HepG2 (cell line): ENCODE measurements at places on chromosomes 5 and 9. TPM values are rescaled to one million over a fixed set of nuclear protein-coding genes. Genes with fewer than 3 reads are reported as not detected.

The FXN gene
- 24.1 and 30.0 TPM in 2 replicates for total RNA-seq

DNA sequence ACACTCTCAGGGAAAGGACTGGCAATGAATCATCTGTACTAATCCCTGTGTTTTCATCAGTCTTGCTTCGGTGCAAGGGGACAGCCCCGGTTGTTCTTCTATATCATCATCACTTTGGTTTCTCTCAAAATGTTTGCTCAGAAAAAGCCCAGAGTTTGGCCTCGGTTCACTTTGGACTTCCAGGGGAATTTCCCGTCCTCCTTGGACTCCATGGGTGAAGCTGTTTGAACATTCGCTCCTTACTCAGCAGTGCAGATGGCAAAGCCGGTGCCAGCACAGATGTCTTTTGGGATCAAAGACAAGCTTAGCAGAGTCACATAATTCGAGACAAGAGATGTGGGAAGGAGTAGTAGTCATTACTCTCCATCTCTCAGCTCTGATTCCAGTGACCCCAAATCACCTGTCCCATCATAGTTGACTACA, 69.8 kb upstream of the TNFSF8 start:
- no peak for DNase-seq

- no peak for DNase-seq
Observed at GRCh38 chr9:133919253-133920115, 72.6 kb downstream of the VAV2 start.

- no peak for DNase-seq
Observed at GRCh38 chr5:4420177-4420576, 720.0 kb upstream of the ADAMTS16 start.

DNA sequence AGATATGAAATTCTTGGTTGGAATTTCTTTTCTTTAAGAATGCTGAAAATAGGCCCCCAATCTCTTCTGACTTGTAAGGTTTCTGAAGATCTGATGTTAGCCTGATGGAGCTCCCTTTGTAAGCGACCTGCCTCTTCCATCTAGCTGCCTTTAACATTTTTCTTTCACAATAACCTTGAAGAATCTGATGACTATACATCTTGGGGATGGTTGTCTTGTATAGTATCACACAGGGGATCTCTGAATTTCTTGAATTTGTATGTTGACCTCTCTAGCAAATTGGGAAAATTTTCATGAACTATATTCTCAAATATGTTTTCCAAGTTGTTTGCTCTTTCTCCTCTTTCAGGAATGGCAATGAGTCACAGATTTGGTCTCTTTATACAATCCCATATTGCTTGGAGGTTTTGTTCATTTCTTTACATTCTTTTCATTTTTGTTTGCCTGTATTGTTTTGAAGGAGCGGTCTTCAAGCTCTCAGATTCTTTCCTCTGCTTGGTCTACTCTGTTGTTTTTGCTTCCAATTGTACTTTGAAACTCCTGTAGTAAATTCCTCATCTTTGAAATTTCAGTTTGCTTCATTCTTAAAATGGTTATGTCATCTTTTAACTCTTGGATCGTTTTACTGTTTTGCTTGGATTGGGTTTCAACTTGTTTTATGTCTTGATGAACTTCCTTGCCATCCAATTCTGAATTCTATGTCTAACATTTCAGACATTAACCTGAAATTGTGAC, 245.2 kb upstream of the TARS1 start:
- DNase-seq, result no peak

The LIX1 gene
- total RNA-seq, result not detected in 2 replicates

DNA sequence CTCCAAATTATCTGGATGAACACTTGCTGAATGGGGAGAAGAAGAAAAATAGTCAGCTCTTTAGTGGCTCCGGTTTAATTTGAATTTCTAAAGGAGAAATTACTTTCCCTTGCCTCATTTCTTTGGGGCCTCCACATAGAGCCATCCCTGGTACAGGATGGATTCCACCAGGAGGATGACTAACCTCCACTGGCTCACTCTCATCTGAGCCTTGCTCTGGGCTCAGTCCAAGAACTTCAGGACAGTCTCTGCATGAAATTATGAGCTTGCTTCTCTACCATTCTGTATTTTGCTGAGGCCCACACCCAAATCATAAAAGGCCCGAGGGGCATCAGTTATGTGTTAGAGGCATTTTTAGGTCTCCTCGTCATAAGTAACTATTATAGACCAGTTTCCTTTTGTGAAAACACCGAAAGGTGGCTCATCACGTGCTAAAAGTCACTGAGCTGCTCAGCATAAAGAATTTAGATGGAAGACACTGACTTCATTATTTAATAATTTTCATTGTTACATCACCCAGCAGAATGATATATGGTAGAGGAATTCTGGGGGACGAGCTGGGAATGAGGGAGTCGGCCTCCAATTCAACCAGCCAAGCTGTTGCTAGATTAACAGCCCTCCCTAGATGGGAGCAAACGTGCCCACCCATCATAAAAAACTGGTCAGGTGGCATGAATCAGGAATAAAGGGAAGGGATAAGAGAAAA, 222.1 kb downstream of the TARS1 start:
- DNase-seq, result no peak

DNA sequence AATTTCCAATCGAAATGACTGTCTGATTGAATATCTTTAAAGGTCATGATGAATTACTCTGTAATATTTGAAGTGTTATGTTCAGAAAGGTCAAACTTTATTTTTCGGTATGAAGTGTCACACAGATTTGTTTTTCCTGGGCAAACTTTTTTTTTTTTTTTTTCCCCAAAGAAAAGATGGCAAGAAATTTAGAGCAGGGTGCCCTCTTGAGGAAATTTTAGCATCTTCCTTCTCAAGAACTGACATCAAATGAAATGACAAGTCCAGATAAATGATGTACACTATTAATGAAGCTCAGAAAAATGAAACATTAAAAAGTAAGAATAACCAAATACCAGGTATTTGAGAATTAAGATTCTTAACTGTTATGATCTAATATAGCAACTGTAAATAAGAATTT, 123.6 kb downstream of the INVS start:
- no peak for DNase-seq

The SCGB3A2 gene
- total RNA-seq, result not detected in 2 replicates

DNA sequence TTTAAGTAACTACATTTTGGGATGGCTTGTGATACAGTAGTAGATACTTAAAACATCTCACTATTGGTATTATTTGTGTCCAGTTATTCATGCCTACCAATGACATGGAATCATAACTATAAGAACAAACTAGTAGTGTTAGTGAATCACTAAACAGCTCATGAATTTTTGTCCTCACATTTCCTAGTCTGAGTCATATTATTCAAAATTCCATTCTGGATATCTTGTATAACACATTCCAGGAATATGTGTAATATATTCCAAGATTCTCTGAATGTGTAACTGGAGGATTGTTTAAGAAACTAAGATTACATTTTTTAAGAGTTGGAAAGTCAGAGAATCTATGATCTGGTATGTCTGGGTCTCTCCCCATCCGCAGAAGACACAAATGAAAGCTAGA, 565.3 kb upstream of the ZNF608 start:
- no peak for DNase-seq

- DNase-seq, result no peak
Observed at GRCh38 chr5:121175986-121176385, 675.7 kb upstream of the FTMT start.

- DNase-seq, result no peak
Observed at GRCh38 chr5:116273448-116274242, 188.8 kb downstream of the COMMD10 start.

DNA sequence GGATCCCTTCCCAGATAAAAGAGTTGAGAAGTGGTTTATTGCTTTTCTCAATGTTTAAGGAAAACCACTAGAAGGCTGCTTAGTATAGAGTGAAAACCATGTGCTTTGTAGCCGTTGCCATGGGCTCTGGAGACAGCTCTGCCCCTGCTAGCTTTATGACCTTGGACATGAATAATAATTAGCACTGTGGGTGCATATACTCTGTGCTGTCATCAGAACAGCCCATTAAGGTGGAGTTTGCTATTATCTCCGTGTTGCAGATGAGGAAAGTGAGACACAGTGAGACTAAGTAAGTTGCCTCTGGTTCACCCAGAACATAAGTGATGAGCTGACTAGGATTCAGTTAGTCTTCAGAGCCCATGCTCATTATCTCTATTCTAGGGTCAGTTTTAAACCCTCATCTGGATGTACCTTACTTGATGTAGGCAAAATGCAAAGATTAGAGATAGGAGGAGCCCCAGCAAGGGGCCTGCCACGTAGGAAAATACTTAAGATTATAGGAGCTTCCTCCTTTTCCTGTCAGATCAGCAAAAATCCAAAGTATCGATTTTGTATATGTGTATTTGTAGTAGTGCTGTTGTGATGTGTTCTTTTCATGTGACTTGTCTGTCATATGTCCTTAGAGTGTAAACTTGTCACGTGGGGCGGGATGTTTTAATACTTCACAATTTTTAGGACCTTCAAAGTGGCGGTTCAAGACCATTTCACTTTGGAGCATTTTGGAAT, 102.5 kb downstream of the TLE4 start:
- no peak for DNase-seq

GRCh38 chr5:180201051-180201987, 7.7 kb downstream of the RASGEF1C start:
- peak; percentile 15 for DNase-seq

GRCh38 chr5:79802406-79802805, 112.8 kb downstream of the CMYA5 start:
- no peak for DNase-seq

- DNase-seq, result peak; percentile 27
Observed at GRCh38 chr5:171207256-171207847, 101.7 kb upstream of the TLX3 start.

The GDF9 gene
- 0.07 and 0.38 TPM in 2 replicates for total RNA-seq

The WDR31 gene
- 0.33 and 0.56 TPM in 2 replicates for total RNA-seq

DNA sequence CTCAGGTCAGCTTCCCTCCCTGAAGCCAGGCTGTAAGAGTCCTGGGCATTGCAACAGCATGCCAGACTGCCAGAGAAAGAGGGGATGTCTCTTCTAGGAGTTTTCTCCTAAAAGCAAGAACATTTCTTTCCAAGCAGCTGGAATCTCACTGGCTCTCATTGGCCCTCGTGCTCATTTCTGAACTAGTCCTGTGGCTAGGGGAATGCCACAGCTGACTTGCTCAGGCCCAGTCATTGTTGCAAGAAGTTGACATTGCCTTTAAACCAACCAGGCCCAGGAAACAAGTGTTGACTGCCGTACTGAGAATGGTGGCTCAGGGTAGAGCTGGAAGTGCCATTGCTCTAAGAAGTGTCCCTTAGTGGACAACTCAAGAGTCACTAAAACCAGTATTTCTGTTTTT, 15.0 kb upstream of the CEP120 start:
- DNase-seq, result no peak

DNA sequence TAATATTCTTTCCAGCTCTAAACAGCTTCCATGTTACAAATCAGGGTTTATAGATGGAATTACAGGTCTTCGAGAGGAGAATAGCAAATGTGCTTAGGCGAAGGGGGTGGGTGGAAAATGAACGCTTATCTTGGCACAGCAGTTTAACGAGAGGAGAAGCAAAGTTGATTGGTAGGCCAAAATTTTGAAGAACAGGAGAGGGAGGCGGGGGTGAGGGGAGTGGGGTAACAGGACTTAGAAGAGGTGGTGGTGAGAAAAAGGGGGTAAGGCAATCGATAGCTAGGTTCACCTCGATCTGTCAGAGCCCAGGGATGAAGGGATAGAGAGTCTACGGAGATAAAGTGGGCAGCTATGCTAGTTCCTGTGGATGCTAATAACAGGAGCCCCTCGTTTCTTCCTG, 764 bp downstream of the ANKRA2 start:
- DNase-seq, result no peak

DNA sequence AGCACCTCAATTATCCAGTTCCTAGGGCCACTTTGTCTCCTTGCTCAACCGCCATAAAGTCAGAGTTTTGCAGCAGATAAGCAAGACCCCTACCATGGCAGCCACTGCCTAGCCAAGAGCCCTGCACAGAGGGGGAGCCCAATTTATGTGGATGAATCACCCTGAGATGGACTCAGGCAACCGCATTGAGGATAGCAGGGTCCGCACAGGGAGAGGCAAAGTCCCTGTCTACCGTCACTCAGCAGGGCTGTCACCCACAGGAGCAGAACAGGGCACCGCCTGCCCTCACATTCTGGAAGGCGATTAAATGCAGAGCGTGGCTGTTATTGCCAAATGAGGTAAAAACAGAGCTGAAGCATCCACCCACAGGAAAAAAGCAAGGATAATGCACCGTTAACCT, 1.7 kb downstream of the FBP2 start:
- DNase-seq, result no peak

DNA sequence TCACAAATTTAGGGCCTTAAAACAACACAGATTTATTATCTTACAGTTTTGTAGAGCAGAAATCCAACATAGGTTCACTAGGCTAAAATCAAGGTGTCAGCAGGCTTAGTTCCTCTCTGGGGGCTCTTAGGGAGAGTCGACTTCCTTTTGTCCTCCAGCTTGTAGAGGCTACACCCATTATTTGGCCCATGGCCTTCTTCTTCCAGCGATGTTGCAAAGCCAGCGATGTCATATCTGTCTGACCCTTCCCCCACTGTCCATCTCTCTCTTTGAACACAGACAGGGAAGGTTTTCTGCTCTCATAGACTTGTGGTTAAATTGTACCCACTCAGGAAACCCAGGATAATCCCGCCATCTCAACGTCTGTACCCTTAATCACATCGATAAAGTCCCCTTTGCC, 60.3 kb upstream of the SHB start:
- no peak for DNase-seq

GRCh38 chr9:128675382-128675781, 13.6 kb upstream of the SET start:
- no peak for DNase-seq

The ADAMTS12 gene
- not detected in 2 replicates for total RNA-seq

DNA sequence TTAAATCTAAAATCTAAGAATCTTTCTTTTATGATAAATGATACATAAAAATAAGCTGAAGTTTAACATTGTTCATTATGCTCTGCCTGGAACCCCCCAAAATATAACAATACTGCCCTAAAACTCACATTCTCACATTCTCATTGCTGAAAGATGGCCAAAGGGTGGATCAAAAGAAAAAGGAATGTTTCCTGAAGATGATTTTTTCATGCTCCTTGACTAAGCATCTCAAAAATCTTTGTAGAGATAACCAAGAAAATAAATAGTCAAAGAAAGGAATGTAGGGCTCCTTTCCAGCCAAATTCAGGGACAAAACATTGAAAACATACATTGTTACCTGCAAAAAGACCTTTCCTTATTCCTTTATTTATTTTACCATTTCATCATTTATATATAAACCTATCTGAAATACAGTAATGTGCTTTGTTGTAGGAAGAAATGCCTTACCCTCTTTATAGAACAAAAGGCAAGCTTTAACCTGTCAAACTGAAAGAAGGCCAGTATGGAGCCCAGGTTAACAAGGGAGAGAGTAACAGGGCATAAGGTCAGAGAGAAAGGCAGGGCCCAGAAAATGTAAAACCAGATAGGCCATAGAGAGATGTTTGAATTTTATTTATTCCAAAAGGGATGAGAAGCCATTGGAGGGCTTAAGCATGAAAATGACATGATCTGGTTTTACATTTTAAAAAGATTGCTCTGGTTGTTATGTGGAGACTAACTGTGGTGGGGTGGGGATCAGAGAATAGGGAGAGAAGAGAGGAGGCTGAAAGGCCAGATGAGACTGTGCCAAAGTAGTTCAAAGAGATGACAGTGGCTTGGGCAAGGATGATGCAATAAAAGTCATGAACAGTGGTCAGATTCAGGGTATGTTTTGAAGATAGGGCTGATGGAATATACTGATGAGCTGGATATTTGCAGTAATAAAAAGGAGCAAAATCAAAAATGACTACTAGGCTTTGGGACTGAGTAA, 37.3 kb upstream of the CDK5RAP2 start:
- peak; percentile 24 for DNase-seq

GRCh38 chr9:8673830-8674229, 874.3 kb upstream of the DMAC1 start:
- no peak for DNase-seq

The NMUR2 gene
- not detected in 2 replicates for total RNA-seq

- no peak for DNase-seq
Observed at GRCh38 chr9:18759827-18760226, 273.2 kb downstream of the SAXO1 start.

- DNase-seq, result no peak
Observed at GRCh38 chr5:18740301-18740700, 1106.0 kb downstream of the TAF11L14 start.
